Activated T-helper 2 cell treated with anti-CD3 and anti-CD28 coated beads, Interferon-gamma antibody, Interleukin-2, Interleukin-4, amounts not matched to agents 10 μg/mL and 5 μg/mL and 100 μg/mL, durations not matched to agents 14 hours and 24 hours and 36 hours (primary cell): ENCODE measurements at places on chromosomes 6 and 20. TPM values are rescaled to one million over a fixed set of nuclear protein-coding genes. Genes with fewer than 3 reads are reported as not detected.
A peak's percentile ranks its signal among the peaks of the same experiment; 100 is the strongest.

- DNase-seq = no peak
These were observed 66.5 kb upstream of the LY86 start for GRCh38 chr6:6521961-6522482.

Gene RNF217
- 2.2 and 3.1 TPM in 2 replicates for total RNA-seq

Gene MRAP2
- total RNA-seq = 0.07 TPM in 1 of 2 replicates, not detected in the other

GRCh38 chr6:133312006-133312405 is 70.8 kb downstream of the EYA4 start:
- DNase-seq = no peak

Gene TTPAL
- total RNA-seq = 19.7 and 20.8 TPM in 2 replicates

GRCh38 chr6:6688951-6689350 is 100.4 kb downstream of the LY86 start:
- DNase-seq = no peak

DNA sequence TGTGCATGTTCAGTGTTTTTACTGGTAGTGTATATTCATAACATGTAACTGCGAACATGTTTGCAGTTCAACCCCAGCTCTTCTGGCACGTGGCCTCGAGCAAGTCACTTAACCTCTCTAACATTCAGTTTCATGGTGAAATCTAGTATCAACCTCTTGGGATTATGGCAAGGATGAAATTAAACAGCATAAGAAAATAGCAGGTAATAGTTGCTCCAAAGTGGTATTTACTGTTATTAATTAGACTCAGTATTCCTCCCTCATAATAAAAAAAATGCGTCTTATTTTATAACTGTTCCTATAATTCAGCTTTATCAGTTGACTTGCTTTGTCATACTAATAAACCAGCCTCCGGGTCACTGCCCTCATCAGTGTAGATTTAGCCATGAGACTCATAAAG is 15.0 kb downstream of the FAM184A start:
- no peak for DNase-seq

DNA sequence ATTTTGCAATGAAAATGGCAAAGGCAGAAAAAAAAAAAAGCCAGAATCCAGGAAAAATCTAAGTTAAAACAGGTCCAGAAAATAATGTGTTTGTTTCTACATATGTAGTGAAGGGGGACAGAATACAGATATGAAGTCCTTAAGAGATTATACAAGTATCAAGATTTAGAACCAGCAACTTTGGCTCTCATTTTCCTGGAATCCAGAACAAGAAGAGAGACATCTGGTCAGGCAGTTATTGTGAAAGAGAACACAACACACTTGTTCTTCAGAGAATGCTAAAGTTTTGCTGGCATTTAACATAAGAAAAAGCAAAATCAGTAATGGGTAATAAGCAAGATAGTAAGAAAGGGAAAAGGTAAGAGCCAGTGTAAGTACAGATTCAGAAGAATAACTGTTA is 21.1 kb downstream of the BAG2 start:
- DNase-seq = no peak

DNA sequence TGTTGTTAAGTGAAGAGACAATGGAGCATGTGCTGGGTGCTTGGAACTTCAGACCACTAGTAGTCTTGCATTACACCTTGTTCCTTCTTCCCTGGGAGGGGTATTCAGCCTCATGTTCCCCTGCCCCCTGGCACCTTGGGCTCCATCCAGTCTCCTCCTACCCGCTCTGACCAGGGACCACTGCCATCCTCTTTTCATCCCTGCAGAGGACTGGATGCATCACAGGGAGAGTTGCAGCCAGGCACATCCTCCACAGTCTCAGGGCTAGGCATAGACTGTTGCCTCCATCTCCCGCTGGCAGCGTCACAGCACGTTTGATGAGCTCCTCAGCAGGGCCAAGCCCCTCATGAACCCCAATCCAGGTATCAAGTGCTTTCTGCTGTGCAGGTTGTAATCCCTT is 1.3 kb upstream of the TAAR8 start:
- no peak for DNase-seq

DNA sequence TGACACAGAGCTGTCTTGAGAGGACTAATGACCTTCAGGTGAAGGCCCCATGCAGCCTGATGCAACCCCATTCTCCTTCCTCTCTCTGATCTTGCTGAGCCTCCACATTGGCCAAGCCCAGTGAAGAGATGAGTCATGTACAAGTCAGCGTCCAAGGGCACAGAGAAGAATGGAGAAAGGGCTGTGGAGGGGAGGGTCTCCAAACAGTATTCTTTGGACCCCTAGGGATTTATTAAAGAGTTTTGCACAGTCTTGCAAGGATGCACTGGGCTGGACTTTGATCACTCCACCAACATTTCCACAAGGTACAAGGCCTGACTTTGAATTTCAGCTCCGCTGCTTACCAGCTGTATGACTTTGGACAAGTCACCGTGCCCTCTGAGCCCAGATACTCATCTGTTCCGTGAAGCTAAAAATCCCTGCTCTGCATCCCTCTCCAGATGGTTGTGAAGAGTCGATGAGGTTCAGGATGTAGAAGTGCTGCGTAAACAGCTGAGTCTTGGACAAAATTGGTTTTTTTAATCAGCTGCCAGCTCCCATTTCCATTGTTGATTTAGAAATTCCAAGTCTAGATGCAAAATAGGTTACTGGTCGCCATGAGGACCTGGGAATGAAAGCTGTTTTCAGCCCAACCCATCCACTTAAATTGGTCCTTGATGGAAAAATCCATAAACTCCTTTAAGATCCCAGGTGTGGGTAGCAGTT is 14.1 kb upstream of the KCNG1 start:
- no peak for DNase-seq

Gene RFX6
- not detected in 2 replicates for total RNA-seq

Gene PABPC1L
- total RNA-seq = 83.6 and 94.1 TPM in 2 replicates

DNA sequence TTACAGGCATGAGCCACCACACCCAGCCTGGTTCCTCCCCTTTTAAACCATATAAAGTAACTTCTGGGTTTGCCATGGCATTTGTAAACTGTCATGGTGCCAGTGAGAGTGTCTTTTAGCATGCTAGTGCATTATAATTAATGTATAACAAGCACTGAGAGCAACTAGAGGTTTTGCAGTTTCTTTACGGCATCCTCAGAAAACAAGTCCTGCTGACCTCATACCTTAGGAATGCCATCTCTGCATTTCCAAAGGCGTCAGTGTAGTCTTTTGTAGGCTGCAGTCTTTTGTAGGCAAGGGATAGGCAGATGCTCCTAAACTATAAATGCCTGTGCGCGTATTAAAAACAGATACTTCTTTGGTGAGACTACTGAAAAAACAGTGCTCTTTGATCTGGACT is 75.0 kb upstream of the EZR start:
- DNase-seq = no peak

DNA sequence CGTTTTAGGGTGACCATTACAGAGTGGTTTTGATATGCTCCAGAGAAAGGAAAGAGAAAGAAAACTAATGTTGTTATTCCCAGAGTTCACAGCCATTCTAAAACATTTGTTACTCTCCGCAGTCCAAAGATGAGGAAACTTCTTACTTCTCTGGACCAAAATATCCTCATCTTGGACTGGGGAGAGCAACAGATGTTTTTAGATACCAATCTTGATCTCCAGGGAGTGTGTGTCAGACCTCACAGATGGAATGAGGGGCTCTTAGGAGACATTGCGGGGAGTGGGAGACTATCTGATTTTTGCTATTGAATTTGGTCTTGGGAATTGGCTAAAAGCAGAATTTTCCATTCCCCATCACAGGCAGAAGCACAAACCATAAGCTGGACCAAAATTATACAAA is 110.8 kb downstream of the TNFAIP3 start:
- DNase-seq = no peak

GRCh38 chr6:163730246-163731210 is 316.0 kb downstream of the QKI start:
- DNase-seq = no peak

Gene SLA2
- 54.9 and 56.5 TPM in 2 replicates for total RNA-seq

Gene RAET1L
- not detected in 2 replicates for total RNA-seq

Gene DACT2
- total RNA-seq = 0.80 and 0.87 TPM in 2 replicates

DNA sequence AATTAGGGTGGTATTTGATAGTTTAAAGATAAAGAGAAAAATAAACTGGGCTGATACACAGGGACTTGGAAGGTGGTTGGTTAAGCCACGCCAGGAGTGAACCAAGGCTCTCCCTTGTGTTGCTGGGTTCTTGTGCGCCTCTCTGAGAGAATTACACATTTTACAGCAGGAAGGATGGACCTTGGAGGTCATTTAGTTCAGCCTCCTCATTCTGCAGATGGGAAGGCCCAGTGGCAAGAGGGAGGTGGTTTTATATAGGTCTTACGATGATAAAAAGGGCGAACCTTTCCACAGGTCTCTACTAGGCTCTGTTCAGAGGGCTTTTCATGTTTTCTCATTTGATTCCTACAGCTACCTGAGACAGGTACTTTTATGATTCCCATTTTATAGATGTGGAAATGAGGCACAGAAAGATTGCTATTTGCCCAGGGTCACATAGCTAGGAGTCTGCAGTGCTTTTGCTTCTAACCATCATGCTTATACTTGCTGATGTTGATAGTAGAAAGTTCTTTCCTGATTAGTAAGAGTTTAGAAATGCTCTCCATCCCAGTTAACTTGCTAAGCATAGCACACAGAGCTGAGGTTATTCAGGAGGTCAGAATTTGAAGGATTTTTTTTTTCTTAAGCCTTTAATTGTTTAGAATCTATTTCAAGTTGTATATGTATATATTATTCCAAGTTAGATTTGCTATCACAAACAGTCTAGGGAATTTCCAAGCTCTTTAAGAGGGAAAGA is 12.8 kb downstream of the HIVEP1 start:
- no peak for DNase-seq

GRCh38 chr6:131212913-131213312 is 77.6 kb downstream of the AKAP7 start:
- no peak for DNase-seq

DNA sequence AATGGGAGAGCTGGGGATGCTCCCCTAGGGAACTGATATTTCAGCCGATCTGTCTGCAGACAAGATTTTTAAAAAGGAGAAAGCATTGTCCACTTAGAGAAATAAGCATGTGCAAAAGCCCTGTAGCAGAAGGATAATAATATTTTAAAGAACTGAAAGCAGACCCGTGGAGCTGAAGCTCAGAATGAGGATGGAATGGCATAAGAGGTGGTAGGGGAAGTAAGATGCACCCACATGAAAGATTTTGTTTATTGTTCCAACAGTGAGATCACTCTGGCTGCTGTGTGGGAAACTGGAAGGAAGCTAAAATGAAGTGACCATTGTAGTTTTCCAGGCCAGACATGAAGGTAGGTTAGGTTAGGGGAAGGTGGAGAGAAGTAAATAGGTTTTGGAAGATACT is 266.4 kb upstream of the PRDM1 start:
- no peak for DNase-seq

- no peak for DNase-seq
These were observed 77.6 kb downstream of the POPDC3 start for GRCh38 chr6:105102186-105102585.

Gene XKR7
- total RNA-seq = not detected in 2 replicates

DNA sequence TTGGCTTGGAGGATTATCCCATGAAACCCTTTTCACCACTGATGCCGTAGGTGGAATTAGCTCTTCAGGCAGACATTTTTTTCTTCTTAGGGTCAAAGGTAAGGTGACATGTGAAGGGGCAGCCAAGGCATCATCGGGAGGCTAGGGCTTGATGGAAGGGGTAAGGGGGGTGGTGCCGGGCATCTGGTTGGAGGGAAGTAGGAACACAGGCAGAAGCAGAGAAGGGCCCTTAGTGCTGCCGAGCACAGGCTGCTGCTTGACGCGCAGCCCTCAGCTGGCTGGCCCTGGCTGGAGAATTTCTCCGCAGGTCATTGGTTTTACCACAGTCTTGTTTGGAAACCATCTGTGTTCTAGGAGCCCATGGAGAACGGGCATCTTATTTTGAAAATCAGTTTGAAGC is 54.7 kb downstream of the TRAF3IP2 start:
- DNase-seq = no peak

DNA sequence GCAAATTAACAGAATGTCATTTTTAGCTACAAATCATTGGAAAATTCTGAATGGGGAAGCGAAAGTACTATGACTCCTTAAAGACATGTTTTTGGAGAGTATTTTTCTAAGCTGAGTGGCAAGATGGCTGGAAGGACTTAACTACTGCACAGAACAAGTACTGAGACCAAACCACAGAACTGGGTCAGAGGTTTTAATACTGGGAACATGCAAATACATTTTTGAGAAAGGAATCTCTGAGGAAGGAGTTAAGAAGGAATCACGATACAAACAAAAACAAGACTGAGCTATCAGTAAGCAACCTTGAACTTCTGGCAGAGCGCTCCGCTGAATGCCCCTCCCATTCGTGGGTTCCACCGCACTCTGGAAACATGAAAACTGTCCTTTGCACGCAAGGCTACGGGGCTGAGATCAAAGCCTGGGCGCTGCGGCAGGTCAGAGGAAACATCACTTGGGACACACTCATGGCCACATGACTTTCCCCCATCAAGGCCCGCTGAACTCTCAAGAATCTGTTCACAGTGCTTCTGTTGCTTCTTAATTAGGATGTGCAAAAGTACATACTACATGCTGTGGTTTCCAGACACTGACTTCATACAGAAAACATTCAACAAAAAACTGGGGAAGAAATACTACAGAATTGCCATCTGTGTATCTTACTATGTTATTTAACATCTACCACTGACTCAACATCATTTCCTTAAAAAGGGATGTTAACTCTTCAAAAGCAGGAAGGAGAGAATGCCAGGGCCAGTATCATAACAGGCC is 27.8 kb downstream of the SLC23A2 start:
- peak; percentile 66 for DNase-seq

- DNase-seq = no peak
These were observed 26.2 kb downstream of the UTRN start for GRCh38 chr6:144311361-144311760.

DNA sequence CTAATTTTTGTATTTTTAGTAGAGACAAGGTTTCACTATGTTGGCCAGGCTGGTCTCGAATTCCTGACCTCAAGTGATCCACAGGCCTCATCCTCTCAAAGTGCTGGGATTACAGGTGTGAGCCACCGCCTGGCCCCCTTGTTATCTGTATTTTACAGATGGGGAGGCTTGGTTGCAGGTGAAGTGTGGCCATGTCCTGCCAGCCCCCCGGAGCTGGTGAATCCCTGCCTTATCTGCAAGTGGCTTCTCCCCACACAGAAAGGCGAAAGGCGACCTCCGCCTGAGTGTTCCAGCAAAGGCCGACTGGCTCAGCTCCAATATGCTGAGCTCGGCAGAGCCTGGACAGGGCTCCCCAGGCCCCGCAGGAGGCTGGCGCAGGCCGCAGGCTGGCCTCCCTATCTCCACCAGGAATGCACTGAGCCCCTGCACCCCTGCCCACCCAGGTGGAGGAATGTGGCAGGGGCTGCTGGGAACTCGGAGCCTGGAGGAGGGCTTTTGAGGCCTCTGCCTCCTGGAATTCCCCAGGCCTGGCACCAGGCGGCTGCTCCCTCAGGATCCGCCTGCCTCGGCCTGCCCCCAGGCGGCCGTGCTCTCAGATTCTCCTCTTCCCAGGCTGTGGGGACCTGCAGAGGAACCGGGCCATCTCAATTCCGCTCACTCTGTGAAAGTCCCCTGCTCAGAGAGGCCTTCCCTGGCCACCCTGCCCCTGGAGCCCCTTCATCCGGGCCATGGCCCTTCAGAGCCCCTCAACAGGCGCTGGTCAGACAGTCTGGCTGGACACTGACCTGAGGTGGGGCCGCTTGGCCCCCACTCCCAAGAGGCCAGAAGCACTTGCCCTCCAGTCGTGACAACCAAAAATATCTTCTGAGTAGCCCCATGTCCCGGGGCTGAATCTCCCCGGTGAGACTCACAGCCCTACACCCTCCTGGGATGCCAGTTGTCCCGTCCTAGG is 9.3 kb upstream of the LAMA5 start:
- no peak for DNase-seq
